ENCODE measurements at places on chromosomes 12 and 14.

- no peak for DNase-seq
- no peaks in the 10 kb centered on the region for H3K27me3 ChIP-seq
- no peaks in the 10 kb centered on the region for H3K4me1 ChIP-seq
- no peaks in the 10 kb centered on the region for H3K36me3 ChIP-seq
- no peak overlapping the region for H3K27ac ChIP-seq
Observed at GRCh38 chr12:4346931-4347330, 25.9 kb downstream of the TIGAR start.

GRCh38 chr12:51265024-51265423 is 5.2 kb downstream of the SMAGP start:
- peaks cover 33% of the 10 kb centered on the region for H3K4me1 ChIP-seq
- H3K27me3 ChIP-seq: no peaks in the 10 kb centered on the region
- peaks cover 5% of the 10 kb centered on the region for H3K36me3 ChIP-seq
- no peak overlapping the region for H3K4me3 ChIP-seq
- no peak overlapping the region for H3K27ac ChIP-seq
- DNase-seq: no peak

DNA sequence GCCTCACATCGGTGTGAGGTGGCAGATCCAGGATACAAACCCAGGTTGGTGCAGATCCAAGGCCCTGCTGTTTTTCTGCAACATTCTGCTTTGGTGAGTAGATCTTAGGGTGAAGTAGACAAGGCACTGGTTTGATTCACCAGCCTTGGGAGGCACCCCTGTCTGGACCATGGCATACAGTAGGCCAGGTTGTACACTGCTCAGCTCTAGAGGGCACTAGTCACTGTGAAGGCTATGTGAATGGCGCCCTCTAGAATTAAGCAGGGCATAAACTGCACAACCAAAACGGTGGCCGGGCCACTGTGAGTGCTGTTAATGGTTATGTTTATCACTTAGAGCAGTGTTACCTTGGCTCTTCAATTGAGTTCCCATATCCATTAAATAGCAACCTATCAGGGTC is 280.6 kb upstream of the PWP1 start:
- no peaks in the 10 kb centered on the region for H3K36me3 ChIP-seq
- no peak for DNase-seq
- H3K4me3 ChIP-seq: no peak overlapping the region

DNA sequence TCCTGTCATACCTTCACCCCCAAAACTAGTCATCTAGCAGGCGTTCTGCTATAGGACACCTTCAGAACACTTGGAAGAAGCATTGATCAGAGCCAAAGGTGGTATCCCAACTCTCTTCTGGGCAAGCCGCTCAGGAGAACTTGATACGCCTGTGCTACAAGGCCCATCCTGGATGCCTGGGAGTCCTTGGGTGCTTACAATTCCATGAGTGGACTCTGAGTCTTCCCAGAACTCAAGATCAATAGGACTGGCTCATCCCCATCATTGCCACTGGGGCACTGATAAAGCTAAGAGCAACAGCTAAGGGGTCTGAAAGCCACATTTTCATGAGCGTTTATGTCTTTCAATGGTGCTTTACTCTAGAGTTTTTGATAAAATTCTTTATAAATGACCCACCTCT is 1.9 kb downstream of the SPTB start:
- no peaks in the 10 kb centered on the region for H3K36me3 ChIP-seq
- no peaks in the 10 kb centered on the region for H3K4me1 ChIP-seq
- no peak for DNase-seq
- no peak overlapping the region for H3K4me3 ChIP-seq

Data from naive B cell (primary cell).